ENCODE measurements at places on chromosomes 6 and 20.
A peak's percentile ranks its signal among the peaks of the same experiment; 100 is the strongest.

DNA sequence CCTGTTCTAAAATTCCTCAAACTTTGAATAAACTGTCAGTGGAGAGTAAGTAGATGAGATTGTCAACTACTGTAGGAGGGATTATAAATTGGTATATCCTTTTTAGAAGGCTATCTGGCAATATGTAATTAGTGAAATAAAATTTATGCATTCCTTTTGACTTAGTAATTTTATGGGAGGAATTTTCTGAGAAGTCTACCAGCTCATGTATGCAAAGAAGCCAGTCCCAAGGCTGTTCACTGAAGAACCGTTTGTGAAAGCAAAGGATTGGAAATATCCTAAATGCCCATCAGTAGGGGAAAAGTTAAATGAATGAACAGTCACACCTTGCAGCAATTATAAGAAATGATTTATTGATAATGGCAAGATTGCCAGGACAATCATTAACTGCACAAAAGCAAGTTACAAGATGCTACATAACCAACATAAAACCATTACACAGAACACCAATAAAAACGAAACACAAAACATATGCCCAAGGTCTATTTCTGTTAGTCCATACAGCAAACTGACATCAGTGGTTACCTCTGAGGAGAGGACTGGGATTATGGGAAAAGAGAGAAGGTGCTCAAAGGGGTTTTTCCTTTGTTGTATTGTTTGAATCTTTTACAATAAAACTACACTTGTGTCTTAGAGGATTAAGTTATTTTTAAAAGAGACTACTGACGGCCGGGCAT lies 4.6 kb upstream of the DSTN start:
- DNase-seq = no peak

- no peak for DNase-seq
Observed at GRCh38 chr6:170130771-170131241, 160.1 kb downstream of the DLL1 start.

DNA sequence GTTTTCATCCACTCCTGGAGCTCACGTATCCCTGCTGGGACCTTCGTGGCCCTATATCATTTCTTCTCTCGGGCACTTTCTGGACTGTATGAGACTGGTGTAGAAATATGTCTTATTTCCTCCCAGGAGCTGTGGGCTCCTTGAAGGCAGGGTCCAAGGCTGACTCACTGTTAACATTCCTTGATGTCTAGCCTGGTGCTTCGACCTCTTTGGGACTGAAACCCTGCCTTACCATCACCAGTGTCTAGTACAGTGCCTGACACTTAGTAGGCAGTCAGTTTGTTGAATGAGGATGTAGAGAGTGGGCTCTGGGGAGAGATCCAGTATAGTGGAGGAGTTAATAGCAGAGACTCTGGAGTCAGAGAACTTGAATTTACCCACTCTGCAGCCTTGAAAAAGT lies 23.6 kb downstream of the POFUT1 start:
- no peak for DNase-seq

DNA sequence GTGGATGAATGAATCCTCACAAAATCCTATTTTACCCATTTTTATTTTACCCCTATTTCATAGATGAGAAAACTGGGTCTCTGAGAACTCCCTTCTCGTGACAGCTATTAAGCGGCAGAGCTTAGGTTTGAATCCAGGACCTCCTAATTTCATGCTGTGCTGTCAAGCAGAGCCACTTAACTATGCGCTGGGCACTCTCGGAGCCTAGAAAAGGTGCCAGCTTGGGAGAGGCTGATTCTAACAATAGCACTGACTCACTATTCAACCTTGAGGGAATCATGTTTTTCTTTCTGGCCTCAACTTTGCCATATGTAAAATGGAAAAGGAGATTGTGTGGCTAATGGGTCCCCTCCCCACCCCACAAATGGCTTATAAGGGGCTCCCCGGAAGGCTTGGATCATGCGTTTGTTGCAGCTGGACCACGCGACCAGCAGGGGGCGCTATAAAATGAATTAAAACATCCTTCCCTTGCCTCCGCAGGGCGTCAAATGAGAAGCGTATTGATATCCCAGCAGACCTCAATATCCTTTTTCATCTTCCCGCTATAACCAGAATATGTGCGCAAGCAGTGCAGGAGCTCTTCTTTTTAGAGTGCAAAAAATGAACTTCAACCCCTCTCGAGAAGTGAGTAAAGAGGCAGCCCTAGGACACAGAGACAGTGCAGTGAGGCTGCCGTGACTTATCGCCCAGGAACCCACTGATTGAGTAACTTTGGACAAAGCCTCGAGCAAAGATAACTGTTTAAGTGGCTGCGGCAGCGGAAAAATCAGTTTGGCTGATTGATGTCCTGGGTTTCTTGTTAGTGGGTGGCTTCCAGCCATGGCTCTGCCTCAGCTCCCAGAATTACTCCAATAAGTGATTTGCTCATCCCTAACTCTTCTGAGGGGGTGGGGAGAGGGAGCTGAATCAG lies 12.8 kb upstream of the PDYN start:
- DNase-seq = no peak

GRCh38 chr6:30722280-30723112 lies 2.3 kb downstream of the TUBB start:
- peak; percentile 73 for DNase-seq

GRCh38 chr6:82045965-82046756 lies 201.4 kb downstream of the IBTK start:
- DNase-seq = no peak

DNA sequence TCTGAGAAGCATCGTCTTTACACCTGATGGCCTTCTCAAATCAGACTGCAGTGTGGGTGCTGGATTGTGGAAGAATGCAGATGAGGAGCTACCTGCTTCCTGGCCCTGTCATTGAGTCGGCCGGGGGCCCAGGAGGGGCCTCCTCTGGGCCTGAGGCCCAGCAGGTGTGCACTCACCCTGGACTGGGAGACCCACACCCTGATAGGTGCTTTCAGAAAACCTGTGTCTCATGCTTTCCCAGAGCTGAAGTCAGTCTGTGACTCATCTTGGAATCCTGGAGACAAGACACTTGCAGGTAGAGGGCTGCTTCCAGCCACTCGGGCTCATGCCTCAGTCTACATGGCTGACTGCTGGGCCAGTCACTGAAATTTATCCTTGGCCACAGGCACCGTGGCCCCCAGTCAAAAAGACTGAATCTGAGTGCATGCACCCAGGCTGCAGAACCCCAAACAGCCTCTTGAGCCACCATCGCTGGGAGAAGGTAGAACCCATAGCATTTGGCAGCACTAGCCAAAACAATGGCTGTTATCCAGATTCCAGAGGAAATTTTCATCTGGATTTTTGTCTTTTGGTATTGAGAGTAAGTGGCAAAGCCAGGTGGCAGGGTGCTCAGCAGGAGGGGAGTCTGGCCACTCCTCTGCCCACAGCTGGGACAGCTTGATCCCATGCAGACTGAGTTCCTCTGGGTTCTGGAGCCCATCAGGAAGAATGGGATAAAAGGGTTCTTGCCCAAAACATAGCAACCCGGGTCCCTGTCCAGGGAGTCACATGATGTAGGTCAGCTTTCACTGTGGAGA lies 182.0 kb upstream of the CST7 start:
- DNase-seq = no peak

- no peak for DNase-seq
Observed at GRCh38 chr20:54624706-54625390, 149.5 kb downstream of the DOK5 start.

- no peak for DNase-seq
Observed at GRCh38 chr6:4687989-4688947, 87.9 kb upstream of the CDYL start.

DNA sequence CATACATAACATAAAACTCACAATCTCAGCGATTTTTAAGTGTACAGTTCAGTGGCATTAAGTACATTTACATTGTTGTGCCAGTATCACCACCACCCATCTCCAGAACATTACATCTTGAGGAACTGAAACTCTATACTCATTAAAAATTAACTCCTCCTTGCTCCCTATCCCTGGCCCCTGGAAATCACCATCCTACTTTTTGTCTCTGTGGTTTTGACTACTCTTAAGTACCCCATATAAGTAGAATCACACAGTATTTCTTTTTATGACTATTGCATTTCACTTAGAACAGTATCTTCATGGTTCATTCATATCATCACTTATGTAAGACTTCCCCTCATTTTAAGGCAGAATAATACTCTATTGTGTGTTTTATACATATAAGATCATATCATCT lies 1108.1 kb downstream of the GRIK2 start:
- DNase-seq = no peak

- no peak for DNase-seq
Observed at GRCh38 chr6:37282371-37282770, 24.4 kb upstream of the TMEM217 start.

DNA sequence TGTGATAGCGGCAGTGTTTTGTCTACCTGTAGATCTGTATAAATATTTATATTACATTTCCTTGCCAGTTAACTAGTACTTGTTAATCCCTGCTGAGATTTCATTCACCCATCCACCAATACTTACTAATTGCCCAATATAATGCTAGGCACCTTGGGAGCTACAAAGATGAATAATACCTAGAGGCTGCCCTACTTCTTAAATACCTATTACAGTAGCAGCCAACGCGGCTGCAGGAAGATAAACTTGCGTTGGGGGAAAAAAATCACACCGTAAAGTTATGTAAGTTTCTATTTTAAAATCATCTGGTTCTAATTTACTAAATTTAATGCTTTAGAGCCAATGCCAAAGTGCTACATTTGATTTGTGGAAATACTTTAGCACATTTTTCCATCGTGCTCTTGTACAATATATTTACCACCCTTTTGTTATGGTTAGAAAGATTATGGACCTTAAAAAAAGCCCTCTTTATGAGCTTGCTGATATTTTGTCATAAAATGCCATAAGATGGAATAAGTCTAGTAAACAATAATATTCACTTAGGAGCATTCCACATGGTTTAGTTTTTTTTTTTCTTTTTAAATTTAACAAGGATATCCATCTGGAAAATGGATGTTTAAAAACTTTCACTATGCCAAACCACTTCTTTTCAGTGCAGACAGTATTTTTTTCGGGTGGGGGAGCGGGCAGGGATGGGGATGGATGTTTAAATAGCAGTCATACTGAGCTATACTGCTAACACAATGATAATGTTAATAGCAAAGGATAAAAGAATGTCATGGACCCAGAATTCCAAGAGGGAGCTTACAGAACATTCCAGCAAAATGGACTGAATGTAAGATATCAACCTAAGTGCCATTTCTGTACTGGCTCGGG lies 13.2 kb upstream of the NEDD9 start:
- DNase-seq = no peak

DNA sequence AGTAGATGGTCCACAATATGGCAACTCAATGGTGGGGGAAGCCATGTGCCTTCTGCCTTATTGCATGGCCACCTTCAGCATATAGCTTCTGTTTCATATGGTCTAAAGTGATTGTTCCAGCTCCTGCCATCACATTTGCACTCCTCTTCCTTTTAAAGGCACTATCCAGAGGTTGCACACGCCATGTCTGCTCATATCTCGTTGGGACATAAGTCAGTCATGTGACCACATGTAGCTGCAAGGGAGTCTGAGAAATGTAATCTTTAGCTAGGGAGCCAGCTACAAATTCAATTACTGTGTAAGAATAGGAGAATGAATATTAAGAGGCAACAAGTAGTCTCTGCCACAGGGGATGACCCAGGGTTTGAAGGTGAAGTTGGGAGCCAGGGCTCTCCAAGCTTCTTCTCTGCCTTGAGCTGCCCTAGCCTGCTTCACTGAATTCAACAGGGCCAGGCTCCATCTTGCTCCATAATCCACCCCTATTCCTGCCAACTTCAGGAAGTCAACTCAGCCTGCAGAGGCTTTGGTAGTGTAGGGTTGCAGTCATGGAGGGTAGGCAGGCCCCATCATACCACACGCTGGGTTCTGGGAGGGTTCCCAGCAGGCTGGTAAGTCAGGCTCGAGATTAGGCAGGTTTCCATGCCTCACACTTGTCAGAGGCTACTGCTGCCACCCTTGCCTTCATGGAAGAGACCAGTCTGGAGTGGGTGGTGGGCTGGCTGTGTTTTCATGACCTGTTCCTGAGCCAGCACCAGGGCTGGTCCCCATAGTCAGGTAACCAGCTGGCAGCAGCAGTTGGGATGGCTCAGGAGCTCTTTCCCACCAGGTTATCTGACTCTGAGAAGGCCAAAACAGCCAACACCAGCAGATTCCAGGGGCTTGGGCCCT lies 56.7 kb upstream of the SAYSD1 start:
- DNase-seq = no peak

- DNase-seq = no peak
Observed at GRCh38 chr6:50361641-50362331, 312.1 kb upstream of the DEFB112 start.

DNA sequence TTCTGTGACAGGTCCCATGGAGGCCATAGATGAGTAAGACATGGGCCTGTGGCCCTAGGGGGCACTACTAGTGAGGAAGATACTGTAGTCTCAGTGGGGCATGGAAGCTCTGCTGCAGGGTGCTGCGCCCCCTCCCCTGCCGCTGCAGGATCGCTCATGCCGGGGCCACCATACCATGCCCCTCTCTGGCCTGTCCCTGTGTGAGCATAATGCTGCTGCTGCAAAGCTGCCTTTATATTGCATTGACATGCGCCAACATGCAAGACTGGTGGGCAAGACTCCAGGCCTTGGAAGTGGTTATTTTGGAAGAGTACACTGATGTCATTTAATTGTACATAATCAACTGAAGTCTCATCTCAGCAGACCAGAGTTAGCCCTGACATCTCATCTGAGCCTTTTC lies 60.0 kb downstream of the TOX2 start:
- no peak for DNase-seq
